Suprapubic skin (tissue), 4 donors: ENCODE measurements at places on chromosomes 4 and X.

GRCh38 chr4:186297013-186297645 lies 31.1 kb downstream of the F11 start:
- H3K36me3 ChIP-seq, result no peaks in the 10 kb centered on the region
- H3K4me3 ChIP-seq, result no peak overlapping the region
- peaks cover 26% of the 10 kb centered on the region for H3K27me3 ChIP-seq
- peaks cover 4% of the 10 kb centered on the region for H3K4me1 ChIP-seq

GRCh38 chr4:152530600-152530999 lies 5.3 kb downstream of the FBXW7 start:
- H3K27me3 ChIP-seq, result no peaks in the 10 kb centered on the region
- H3K4me3 ChIP-seq, result no peak overlapping the region
- no peaks in the 10 kb centered on the region for H3K36me3 ChIP-seq
- no peak for DNase-seq
- H3K4me1 ChIP-seq, result peaks cover 34% of the 10 kb centered on the region
- H3K27ac ChIP-seq, result no peak overlapping the region

DNA sequence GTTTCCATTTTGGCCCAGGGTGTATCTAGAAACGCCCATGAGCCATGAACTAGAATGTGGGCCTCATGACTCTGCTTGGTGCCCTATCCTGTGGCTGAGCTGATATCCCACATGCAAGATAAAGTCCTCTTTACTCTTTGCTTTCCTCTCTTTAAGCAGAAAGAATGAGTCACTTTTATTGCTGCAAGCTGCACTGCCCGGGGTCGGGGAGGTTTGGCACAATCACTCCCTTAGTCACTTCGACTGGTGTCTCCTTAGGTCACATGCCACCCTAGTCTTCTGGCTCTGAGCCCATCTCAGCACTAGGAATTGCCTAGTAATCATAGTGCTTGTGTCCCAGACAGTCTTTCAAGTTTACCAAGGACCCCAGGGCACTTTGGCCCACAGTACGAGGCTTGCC lies 75.1 kb upstream of the CXorf66 start:
- no peak overlapping the region for H3K27ac ChIP-seq
- DNase-seq, result no peak
- no peak overlapping the region for H3K4me3 ChIP-seq
- H3K27me3 ChIP-seq, result no peaks in the 10 kb centered on the region

DNA sequence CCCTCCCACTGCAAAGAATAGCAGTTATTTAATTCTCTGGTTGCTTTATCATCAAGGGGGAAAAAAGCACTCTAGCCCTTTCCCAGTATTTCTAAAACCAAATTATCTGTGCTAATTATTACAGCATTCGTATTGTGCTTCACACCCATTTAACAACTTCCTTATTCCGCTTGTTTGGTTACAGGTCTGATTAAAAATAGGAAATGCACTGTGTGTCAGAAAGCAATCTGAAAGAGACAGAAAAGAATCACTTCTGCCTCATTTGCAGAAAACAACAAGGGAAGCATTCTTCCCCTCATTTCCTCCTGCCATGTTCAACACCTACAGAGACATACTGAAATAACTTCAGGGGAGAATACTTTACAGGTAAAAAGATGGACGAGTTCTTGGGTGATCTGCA lies 114.9 kb upstream of the MAP3K15 start:
- H3K4me1 ChIP-seq, result no peaks in the 10 kb centered on the region
- no peaks in the 10 kb centered on the region for H3K36me3 ChIP-seq
- no peak overlapping the region for H3K27ac ChIP-seq

DNA sequence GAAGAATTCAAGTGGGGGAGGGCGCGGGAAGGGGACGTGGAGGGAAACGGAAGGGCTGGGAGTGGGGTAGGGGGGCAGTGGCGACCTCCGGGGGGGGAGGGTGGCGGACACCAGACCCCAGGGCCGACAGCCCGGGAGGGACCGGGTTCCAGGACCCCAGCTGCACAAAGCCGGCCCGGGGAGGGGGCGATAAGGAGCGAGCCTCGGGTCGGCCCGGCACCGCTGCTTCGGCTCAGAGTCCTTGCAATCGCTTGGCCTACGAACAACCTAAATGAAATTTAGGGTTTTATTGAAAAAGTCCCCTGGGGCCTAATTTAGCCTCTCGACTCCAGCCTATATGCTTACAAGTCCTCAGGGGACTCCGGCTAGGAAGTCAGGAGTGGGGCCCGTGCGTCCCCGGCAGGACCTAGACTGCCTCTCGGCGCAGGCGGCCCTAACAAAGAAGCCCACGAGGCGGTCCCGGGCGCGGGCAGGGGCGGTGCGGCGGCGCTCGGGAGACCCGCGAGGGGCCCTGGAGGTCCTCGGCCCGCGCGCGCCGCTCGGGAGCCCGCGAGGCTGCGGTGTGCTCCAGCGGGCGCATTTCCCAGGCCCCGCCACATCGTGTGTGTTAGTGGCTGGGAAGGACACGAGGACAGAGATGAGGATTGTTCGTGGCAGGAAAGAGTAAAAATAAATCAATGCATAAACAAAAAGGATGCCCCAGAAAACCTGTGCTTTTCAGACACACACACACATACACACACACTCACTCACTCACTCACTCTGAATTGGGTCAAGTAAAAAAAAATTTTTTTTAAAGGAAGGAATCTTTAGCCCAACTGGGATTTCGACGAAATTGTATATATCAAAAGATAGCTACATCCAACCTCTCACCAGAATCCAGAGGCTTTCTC lies 70.0 kb downstream of the MGST2 start:
- no peaks in the 10 kb centered on the region for H3K36me3 ChIP-seq
- peak overlapping the region; percentile 55 for H3K27ac ChIP-seq
- peak overlapping the region; percentile 53 for H3K4me3 ChIP-seq
- H3K4me1 ChIP-seq, result peaks cover 41% of the 10 kb centered on the region

DNA sequence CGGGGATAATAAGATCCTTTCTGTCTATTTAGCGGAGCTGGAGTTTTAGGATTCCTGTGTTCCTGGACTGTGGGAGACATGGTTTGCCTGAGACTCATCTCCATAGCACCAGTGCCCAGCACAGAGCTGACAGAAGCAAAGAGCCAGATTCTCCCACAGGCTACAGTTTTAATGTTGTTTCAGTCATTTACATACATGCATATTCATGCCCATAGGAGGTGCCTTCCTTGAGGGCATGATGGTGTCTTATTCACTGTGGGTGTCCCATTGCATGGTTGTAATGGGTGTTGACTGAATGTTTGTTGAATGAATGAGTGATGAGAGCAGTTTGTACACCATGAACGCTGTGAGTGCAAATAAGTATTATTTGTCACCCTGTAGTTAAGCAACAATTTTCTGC lies 260.6 kb downstream of the EVC2 start:
- no peaks in the 10 kb centered on the region for H3K4me1 ChIP-seq
- no peaks in the 10 kb centered on the region for H3K27me3 ChIP-seq
- H3K27ac ChIP-seq, result no peak overlapping the region
- DNase-seq, result no peak
- no peak overlapping the region for H3K4me3 ChIP-seq
